ENCODE measurements at places on chromosomes 7 and 10.

DNA sequence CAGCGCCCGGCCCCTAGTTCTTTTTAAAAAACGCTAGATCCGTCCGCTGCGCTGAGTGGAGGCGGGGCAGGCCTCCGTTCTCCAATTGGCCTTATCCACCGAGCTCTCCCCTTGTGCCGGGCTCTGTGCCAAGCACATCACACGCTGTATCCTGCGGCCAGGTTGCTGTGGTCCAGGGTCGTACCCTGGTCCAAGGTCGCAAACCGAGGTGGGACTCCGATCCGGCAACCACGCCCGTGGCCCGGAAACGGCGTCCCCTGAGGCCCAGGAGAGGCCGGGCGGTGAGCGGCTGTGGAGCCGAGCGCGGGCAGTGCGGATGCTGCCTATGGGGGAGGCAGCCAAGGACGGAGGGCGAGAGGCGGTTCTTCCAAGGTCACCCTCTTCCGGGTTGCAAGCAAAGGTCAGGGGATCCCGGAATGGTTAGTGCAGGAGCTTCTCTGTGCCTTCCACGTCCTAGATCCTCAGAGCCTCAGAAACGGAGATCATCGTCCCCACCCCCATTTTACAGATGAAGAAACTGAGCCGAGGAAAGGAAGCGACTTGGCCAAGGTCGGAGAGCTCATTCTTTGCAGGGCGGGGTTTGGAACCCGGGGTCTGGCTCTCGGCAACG, 72.4 kb upstream of the LRRC4 start:
- DNase-seq = no peak

DNA sequence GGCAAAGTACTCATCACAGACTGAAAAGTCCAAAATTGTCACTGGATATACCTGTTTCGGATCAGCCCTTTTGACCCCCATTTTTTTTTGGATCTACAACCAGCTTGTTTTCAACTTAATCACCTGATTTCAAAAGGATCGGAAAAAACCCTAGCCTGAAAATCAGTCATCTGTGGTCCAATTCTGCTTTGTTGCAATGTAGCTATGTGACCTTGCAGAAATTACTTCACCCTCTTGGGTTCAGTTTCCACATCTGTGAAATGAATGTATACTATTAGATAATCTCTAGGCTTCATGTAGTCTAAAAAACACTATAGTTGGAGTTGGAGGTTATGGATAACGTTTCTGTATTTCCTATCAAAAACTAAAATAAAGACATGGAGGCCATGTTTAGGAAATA, 37.1 kb downstream of the STEAP4 start:
- no peak for DNase-seq

GRCh38 chr7:138980563-138981291, 462 bp downstream of the KIAA1549 start:
- no peak for DNase-seq

DNA sequence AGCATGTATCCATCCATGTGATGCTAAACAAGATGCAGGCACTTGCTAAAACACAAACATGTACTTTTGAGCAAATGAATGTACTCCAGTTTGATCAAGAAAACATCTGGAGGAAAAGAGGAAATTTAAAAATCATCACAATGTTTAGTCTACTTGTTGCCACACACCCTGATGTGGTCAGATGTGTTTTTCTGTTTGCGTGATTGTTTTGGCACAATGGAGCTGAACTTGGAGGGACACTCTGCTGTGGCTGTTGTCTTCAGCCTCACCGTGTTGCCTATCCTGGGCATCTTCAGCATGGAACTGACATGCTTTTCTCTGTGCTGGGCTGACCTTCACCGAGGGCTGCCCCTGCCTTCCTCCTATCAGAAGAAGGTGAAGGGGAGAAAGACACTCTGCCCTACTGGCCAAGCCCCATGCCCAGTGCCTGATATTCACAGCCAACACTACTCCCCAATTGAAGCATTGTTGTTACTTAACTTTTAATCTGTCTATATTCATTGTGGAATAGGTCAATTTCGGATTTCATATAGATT, 268.3 kb upstream of the IGFBP3 start:
- no peak for DNase-seq

DNA sequence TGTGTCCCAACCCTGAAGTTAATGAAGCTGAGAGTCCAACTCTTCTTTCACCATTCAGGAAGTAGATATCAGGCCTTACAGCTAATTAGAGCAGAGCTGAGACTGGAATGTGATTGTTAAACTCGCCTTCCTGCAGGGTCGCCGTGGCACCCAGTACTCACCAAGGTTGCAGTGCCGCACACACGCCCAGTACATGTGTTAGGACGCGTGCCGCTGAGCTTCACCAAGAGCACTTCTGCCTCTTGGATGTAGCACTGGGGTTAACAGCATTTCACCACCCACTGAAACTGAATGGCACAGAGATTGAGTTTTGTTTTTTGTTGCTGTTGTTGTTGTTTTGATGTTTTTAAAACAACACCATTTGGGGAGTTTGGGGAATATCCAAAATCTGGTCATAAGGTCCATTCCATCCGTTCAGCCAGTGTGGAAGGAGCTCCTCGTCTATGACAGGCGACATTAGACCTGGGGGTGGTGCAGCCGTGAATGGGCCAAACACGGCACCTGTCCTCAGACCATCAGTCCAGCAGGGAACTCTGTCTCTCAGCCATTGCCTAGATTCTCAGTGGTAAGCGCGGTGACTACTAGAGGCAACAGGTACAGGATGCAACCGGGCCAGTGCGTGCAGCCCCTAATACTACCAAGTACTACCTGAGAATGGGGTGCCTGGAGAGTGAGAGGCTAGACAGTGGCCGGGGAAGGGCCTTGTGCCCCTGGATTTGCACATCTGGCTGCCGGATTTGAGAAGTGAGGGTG, 21.9 kb downstream of the WIPI2 start:
- no peak for DNase-seq

DNA sequence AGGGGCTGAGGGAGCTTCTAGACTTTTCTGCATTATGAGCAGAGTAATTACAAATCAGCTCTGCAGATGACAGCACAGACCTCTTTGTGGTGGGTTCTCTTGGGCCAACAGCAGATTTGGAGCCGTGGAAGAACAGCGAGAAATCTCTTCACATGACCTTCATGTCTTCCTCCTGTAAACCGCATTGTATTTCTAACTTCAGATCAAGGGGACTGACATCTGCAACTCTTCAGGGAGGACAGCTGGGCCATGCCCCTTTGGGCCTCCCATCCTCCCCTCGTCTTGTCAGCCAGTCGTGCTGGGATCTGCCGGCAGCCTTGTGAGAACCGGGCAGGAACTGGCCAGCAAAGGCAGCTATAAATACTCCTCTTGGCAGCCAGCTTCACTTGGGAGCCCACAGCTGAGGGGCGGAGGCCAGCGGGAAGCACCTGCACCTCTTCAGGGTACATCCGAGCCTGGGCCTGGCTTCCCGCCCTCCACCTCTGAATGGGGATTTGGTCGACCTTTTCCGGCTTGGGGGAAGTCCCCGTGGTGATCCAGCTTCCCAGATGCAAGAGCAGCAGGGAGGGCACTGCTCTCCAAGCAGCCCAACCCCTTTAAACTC, 54.7 kb downstream of the STEAP1B start:
- no peak for DNase-seq

DNA sequence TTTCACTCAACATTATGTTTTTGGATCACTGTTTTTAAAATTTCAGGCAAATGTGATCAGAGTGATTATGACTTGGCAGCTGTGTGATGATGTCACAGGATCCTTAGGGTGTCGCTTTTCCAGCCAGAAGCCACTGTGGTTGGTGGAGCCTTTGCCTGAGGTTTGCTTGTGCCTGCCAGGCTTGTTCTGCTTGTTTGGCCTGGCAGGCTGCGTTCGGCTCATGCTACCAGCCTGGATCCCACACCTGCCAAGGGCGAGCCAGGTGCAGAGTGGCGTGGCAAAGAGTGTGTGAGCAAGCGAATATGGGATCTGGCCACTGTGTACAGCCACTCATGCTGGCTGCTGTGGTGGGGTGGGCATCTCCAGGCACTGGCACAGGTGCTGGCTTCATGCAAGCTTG, 55.7 kb downstream of the ADK start:
- DNase-seq = no peak

DNA sequence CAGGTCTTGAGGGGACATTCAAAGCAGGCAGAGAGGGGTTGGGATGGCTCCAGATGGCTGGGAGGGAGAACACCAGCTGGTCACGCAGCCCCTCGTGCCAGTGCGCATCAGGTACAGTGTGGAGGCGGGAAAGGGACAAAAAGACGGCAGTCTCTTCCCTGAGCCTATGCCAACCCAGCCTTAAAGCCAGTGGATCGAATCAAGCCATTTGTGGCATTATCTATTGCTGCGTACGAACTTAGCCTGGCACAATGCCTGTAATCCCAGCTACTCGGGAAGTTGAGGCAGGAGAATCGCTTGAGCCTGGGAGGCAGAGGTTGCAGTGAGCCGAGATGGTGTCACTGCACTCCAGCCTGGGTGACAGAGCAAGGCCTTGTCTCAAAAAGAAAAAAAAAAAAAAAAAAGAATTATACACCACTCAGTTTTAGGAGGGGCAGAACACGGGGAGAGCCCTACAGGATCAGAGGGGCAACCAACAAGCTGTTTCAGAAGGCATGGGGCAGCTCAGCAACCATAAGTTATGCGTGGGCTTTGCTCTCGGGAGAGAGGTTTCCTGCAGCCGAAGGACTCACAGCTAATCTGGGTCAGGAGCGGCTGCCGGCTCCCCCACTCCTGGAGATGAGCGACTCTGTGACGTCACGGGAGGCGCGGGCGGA, 356 bp upstream of the NDUFB2 start:
- peak; percentile 41 for DNase-seq

DNA sequence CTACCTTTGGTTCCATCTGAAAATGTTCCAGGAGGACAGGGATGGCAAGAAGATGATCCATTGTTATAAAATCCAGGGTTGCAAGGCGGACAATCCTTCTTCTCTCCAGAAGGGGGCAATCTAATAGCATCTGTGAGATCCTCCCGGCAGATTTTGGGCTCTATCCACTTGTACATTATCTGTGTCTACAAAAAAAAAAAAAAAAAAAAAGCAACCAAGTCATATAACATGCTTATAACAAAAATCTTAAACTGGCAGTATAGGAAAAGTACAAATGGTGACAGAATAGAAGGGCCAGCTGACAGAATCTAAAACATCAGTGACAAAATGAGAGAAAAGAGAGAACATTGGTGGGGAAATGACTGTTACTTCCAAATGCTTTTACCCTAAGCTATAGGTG, 132.7 kb downstream of the ELAPOR2 start:
- DNase-seq = peak; percentile 51

- no peak for DNase-seq
These were observed 5.3 kb downstream of the GLRX3 start for GRCh38 chr10:130141460-130141859.

- DNase-seq = peak; percentile 86
These were observed 18.0 kb upstream of the DLG5 start for GRCh38 chr10:77944519-77944918.

DNA sequence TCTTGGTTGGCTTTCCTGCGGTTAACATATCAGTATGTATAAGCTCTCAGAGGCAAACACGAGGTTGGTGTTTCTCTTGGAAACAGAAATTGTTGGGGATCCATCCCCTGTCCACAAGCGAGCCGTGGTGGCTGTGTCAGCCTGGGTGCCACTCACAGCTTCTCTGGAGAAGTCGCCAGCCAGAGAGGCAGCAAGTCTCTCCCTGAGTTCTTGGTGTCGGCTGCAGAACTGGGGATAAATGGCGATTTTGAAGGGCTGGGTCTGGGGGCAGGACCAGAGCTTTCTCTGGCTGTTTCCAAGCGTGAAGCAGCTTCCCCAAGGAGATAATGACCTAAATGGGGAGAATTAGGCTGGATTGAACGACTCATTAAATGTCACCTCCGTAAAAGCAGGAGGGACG, 335.3 kb downstream of the GLRX3 start:
- DNase-seq = no peak

GRCh38 chr7:1953199-1954190, 279.2 kb downstream of the MAD1L1 start:
- no peak for DNase-seq

DNA sequence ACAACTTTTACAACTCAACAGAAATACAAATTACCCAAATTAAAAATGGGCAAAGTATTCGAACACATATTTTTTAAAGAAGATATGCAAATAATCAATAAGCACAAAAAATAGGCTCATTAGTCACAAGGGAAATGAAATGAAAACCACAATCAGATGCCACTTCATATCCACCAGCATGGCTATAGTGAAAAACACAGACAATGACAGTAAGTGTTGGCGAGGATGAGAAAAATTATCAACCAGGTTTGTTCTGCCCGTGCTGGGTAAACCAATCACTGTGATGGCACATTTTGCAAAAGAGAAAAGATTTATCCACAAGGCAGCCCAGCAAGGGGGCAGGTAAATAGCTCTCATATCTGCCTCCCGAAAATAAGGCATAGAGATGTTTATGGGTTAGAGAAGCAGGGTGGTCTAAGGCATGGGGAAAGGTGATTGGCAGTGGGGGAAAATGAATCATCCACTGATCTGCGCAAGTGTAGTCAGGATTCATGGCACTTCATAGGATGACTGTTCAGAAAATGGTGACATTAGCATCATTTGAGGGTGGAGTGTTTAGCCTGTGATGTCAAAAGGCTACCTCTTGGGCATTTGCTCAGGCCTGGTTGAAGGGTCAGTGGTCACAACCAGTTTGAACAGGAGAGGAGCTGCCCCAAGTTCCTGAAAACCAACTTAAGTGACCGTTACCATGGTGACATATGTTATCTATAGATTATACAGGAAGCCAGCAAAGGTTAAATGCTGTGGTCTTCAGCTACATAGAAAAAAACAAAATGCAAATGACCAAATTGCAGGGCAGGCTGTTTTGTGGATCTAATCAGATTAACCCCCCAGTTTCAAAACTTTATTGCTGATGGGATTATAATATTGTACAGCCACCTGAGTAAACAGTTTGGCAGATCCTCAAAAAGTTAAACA, 8.0 kb upstream of the CFAP70 start:
- DNase-seq = no peak

DNA sequence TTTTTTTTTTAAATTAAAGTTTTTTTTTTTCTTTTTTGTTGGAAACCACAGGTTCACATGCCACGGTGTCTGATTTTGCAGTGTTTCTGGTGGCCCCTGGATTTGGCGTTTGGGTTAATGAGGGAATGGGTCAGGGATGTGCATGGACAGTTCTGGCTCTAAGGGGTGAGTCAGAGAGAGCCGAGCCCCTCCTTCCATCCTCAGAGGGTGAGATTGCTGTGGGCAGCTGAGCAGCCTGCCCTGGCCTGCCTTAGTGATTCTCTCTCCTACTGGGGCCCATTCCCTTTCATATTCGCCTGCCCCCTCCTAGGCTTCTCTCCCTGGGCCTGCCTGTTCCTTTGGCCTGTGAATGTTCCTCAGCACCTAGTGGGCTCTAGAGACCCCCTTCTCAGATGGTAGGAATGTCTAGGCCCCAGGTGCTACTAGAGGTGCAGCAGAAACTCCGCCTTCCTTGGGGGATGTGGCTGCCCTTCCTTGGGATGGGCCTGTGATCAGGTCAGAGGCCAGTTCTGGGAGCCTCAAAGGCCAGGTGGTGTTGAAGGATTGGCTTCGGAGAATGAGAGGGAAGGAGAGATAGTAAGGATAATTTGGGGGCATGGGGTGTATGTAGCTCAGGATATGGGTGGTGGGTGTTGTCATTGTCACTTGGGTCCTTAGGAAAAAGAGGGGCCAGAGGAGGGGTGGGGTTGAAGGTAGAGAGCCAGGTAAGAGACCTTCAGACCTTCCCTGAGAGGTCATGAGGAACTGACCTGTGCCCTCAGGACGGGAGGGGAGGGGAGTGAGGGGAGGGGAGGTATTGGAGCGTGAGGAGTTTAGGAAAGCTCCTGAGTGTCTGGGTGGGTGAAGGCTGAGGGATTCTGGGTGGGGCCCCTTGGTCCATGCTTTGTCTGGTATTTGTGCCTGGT, 19.8 kb downstream of the TSPAN14 start:
- no peak for DNase-seq

- DNase-seq = no peak
These were observed 77.9 kb downstream of the JCAD start for GRCh38 chr10:29981510-29981909.

- no peak for DNase-seq
These were observed 59.2 kb downstream of the CDK13 start for GRCh38 chr7:40009301-40009700.

All from HS-5 (cell line).